ENCODE measurements at places on chromosomes 5 and 9. TPM values are rescaled to one million over a fixed set of nuclear protein-coding genes. Genes with fewer than 3 reads are reported as not detected.

DNA sequence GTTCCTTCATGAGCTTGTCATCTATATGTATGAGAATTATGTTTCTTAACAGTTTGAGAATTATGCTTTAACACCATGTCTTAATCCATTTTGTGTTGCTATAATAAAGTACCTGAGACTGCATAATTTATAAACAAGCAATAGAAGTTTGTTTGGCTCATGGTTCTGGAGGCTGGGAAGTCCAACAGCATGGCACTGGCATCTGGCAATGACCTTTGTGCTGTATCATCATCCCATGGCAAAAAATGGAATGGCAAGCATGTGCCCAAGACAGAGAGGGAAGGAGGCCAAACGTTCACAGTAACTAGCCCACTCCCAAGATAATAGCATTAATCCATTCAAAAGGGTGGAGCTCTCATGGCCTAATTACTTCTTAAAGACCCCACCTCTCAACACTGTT, 67.6 kb downstream of the MTX3 start:
- H3K36me3 ChIP-seq, result no peaks in the 10 kb centered on the region
- DNase-seq, result no peak
- no peaks in the 10 kb centered on the region for H3K4me1 ChIP-seq
- H3K27ac ChIP-seq, result no peak overlapping the region
- H3K27me3 ChIP-seq, result peaks cover 3% of the 10 kb centered on the region
- no peak overlapping the region for H3K4me3 ChIP-seq

Gene CD180
- total RNA-seq, result 0.12 TPM

- H3K36me3 ChIP-seq, result no peaks in the 10 kb centered on the region
- no peak overlapping the region for H3K4me3 ChIP-seq
- H3K27ac ChIP-seq, result peak overlapping the region; percentile 65
- DNase-seq, result no peak
- peaks cover 35% of the 10 kb centered on the region for H3K4me1 ChIP-seq
These were observed 18.6 kb upstream of the NOTCH1 start for GRCh38 chr9:136564379-136564988.

GRCh38 chr9:33852216-33852826, 35.4 kb downstream of the UBE2R2 start:
- H3K4me1 ChIP-seq, result peaks cover 19% of the 10 kb centered on the region
- H3K36me3 ChIP-seq, result no peaks in the 10 kb centered on the region
- DNase-seq, result peak; percentile 61
- H3K27ac ChIP-seq, result no peak overlapping the region
- no peaks in the 10 kb centered on the region for H3K27me3 ChIP-seq

DNA sequence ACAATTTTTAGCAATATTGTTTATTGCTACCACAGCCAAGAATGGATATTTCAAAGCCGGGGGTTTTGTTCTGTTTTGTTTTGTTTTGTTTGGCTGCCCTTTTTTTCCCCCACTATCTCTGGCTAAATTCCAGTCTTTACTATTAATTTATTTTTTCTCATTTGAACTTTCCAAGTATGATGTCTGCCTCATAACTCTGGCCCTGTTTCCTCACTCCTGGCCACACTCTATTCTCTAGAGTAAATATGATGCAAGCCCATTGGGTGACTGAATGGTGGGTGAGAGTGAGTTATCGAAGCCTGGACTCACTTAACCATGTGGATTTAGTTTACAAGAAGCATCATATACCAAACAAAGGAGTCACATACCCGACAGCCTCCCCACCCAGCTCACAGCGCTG, 41.9 kb downstream of the WDR36 start:
- no peaks in the 10 kb centered on the region for H3K27me3 ChIP-seq
- no peak overlapping the region for H3K27ac ChIP-seq
- no peak overlapping the region for H3K4me3 ChIP-seq

DNA sequence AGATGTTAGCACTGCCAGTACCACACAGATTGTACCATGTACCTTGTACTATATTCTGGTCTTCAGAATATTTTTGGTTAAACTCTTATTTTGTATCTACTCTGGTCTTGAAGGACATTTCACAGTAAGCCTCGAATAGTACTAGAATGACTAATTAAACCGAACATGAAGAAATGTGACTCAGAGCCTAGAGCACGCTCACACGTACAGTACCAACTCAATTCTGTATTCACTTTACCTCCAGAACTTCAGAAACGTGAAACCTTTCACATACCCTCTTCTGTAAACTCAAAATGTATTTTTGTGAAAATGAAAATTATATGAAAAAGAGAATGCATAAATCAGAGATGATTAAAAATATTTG, 112.8 kb downstream of the MVB12B start:
- H3K4me1 ChIP-seq, result peaks cover 5% of the 10 kb centered on the region
- H3K27ac ChIP-seq, result no peak overlapping the region
- H3K4me3 ChIP-seq, result no peak overlapping the region
- no peak for DNase-seq

Gene SAPCD2
- total RNA-seq, result 7.5 TPM

DNA sequence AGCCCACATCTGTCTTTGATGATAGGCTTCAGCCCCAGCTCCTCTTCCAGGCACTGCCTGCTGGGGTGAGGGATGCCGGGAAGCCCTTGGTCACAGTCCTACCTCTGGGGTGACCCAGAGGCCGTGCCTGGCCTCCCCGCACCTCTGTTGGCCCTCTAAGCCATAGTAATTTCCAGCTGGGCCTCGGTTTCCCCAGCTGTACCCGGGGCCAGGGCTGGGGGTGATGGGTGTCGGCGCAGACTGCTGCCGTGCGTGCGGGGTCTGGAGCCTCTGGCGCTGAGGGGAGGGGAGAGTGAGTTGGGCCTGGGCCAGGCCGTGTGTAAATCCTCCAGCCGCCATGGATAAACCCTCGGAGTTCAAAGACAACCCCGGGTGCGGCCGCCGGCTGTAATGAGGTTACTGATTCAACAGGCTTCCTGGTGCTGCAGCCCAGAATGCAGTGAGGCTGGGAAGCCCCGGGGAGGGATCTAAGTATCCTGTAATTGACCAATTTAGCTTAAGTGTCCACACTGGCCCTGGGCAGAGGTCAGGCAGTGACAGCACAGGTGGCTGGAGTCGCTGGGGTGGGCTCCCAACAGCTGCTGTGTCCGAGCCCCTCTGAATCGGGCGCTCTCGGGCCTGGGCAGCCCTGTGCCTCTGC, 7.1 kb downstream of the RXRA start:
- H3K27me3 ChIP-seq, result no peaks in the 10 kb centered on the region
- DNase-seq, result peak; percentile 88

GRCh38 chr9:83572524-83572923, 34.3 kb upstream of the FRMD3 start:
- H3K36me3 ChIP-seq, result no peaks in the 10 kb centered on the region
- H3K27ac ChIP-seq, result peak overlapping the region; percentile 76
- H3K4me1 ChIP-seq, result no peaks in the 10 kb centered on the region

- H3K4me1 ChIP-seq, result no peaks in the 10 kb centered on the region
- no peaks in the 10 kb centered on the region for H3K36me3 ChIP-seq
- DNase-seq, result no peak
- H3K4me3 ChIP-seq, result no peak overlapping the region
- H3K27me3 ChIP-seq, result no peaks in the 10 kb centered on the region
- no peak overlapping the region for H3K27ac ChIP-seq
These were observed 404.6 kb downstream of the DMRT2 start for GRCh38 chr9:1454616-1455347.

- H3K4me1 ChIP-seq, result no peaks in the 10 kb centered on the region
- no peaks in the 10 kb centered on the region for H3K27me3 ChIP-seq
- H3K4me3 ChIP-seq, result no peak overlapping the region
- no peak for DNase-seq
- H3K36me3 ChIP-seq, result no peaks in the 10 kb centered on the region
These were observed 60.8 kb upstream of the PTGER4 start for GRCh38 chr5:40618926-40619325.

- no peak overlapping the region for H3K27ac ChIP-seq
- no peaks in the 10 kb centered on the region for H3K4me1 ChIP-seq
- no peak overlapping the region for H3K4me3 ChIP-seq
These were observed 6.2 kb downstream of the FRMPD1 start for GRCh38 chr9:37656936-37657335.

Gene POC5
- 19.2 TPM for total RNA-seq

- DNase-seq, result no peak
- H3K4me1 ChIP-seq, result no peaks in the 10 kb centered on the region
- H3K4me3 ChIP-seq, result no peak overlapping the region
- H3K27me3 ChIP-seq, result no peaks in the 10 kb centered on the region
These were observed 339.2 kb downstream of the PRR16 start for GRCh38 chr5:120803282-120803681.

Gene C5orf58
- not detected for total RNA-seq

Gene CBY3
- total RNA-seq, result not detected

Gene CTXN3
- not detected for total RNA-seq
